ENCODE measurements at places on chromosomes 2 and 18.

GRCh38 chr2:73284296-73285158 lies at the start of gene FBXO41:
Gene FBXO41 (minus strand): TSS chr2:73284478. CDS start chr2:73269630, 14,848 bp downstream.
- no peak for DNase-seq

GRCh38 chr2:197263077-197263476 lies 47.5 kb downstream of the ANKRD44 start:
- DNase-seq: no peak

DNA sequence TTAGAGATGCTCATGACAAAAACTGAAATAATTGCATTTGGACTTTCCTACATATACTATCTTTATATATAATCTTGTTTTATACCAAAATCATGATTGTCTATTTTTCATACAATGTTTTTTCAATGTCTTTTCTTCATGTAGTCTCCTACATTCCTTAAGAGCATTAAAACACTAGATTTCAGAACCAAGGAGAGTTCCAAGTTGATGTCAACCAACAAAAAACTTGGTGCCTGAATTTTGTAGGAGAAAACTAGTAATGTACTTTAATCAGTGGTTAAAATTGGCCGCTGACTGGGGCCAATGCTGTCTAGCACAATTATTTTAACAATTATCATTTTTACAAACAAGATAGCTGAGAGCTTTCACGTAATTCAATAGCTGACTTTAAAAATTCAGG lies 678.8 kb downstream of the DCC start:
- DNase-seq: no peak

DNA sequence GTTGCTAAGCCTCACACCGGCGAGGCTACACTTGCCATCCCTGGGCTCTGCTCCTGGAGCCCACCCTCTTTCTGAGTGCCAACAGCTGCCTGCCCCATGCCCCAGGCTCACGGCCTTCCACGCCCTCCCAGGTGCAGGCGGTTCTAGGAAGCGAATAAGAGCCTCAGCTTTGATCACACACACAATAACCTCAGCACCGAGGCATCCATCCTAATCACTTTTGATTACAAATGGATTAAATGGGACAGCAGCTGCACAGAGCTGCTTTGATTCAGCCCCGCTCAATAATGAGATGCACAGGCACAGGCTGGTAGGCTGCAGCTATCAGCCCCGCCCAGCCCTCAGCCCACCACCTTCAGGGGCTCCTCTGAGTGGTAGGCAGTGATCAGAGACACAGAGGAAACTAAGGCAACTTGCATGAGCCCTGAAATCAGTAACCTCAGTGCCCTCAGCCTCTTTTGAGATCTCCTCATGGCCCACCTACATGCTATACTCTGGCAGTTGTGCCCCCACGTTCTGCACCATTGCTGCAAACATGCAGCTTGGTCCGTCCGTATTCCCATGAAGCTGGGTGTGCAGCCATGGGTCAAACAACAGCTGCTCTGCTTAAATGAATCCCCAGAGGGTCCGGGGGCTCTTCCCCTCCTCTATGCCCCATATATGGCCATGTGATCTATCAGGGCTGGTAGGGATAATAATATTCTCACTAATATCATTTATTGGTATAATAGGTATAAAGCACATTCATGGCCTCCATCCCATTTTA lies 171.4 kb downstream of the SETBP1 start:
- DNase-seq: no peak

All from left renal pelvis (tissue), 4 donors.